ENCODE measurements at places on chromosomes 7 and 10.

DNA sequence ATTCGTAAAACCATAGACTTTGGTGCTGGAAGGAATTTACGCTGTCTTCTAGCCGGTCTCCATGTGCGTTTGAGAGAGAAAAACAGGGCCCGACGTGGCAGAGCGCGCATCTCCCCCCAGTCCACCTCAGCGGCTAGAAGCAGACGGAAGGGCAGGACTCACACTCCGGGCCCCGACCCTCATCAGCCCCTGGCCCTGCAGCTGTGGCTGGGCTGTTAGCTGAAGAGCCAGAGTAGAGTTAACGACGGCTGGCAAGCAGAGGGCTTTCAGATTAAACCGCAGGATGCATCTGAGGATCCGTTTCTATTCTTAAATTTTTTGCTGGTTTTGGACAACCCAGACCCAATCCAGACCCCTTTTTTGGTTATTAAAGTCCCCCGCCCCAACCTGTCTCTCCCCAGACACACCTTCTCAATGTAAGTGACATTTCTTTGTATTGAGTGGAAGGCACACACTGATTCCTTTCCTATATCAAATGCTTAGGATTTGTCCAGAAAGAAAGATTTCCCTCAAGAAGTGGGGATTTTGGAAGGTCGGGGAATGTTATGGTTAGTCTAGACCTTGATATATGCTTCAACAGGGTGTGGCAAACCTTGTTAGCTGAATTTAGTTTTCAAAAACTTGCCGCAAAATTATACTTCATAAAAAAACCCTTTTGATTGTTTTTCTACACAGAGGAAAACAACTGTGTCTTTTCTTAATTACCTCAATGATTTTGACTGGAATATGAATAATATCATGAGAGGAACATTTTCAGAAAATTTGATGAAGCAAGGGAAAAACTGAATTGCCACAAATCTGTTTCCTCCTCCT lies 1.7 kb upstream of the TBX20 start:
- DNase-seq = no peak

- no peak for DNase-seq
Measured at GRCh38 chr7:155846936-155847335, 34.7 kb upstream of the SHH start.

GRCh38 chr7:15239801-15240200 lies 322.0 kb downstream of the AGMO start:
- DNase-seq = no peak

GRCh38 chr7:55200441-55200840 lies 164.7 kb upstream of the LANCL2 start:
- DNase-seq = no peak

DNA sequence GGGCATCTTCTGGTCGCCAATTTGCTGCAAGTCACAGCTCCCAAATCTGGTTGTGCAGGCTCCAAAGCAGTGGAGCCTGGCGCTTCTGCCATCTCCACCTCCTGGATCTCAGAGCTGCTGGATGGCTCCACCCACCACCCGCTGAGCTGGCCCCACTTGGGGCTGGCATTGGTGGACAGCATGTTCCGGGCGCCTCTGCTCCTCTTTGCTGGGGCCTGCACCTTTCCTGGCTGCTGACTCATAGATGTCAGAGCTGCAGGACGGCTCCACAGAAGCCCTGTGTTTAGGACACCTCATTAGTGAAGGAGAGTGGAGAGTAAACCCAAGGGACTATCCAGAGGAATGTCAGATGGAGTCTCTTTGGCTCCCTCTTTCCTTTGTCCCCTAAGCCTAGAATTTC lies 27.4 kb downstream of the MAPK8 start:
- DNase-seq = no peak

GRCh38 chr7:30994206-30995100 lies 30.7 kb downstream of the GHRHR start:
- DNase-seq = no peak
